ENCODE measurements at places on chromosomes 4 and X. TPM values are rescaled to one million over a fixed set of nuclear protein-coding genes. Genes with fewer than 3 reads are reported as not detected.

Gene SCML2
- total RNA-seq = 5.3 TPM

Gene AGTR2
- not detected for total RNA-seq

Gene CENPE
- total RNA-seq = 49.6 TPM

Gene GAGE12H
- total RNA-seq = not detected

Gene USP27X
- total RNA-seq = 3.1 TPM

Gene HMGN5
- total RNA-seq = 7.5 TPM

Gene AFM
- total RNA-seq = not detected

Gene SHROOM3
- 0.21 TPM for total RNA-seq

Gene NUDT11
- total RNA-seq = 0.75 TPM

GRCh38 chrX:150165776-150166610, 197.1 kb upstream of the MAMLD1 start:
- DNase-seq = no peak

DNA sequence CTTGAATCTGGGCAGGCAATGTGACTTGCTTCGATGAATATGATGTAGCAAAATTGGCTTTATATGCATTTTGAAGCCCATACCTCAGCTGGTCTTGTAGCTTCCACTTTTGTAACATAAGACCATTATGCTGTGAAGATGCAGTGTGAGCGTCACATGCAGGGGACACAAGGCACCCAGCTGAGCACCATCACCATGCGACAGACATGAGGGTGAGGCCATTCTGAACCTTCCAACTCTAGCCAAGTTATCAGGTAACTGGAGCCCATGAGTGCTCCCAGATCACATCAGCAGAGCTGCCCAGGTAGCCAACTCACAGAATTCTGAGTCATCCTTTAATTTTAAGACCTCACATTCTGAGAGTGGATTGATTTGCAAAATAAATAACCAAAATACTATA, 705.9 kb downstream of the FSTL5 start:
- no peak for DNase-seq

- DNase-seq = peak; percentile 21
Observed at GRCh38 chrX:66638591-66639500, at the start of gene EDA2R. Gene EDA2R, minus strand, starts transcription at chrX:66639078. Its CDS starts 23,058 bp downstream, at chrX:66616020.

DNA sequence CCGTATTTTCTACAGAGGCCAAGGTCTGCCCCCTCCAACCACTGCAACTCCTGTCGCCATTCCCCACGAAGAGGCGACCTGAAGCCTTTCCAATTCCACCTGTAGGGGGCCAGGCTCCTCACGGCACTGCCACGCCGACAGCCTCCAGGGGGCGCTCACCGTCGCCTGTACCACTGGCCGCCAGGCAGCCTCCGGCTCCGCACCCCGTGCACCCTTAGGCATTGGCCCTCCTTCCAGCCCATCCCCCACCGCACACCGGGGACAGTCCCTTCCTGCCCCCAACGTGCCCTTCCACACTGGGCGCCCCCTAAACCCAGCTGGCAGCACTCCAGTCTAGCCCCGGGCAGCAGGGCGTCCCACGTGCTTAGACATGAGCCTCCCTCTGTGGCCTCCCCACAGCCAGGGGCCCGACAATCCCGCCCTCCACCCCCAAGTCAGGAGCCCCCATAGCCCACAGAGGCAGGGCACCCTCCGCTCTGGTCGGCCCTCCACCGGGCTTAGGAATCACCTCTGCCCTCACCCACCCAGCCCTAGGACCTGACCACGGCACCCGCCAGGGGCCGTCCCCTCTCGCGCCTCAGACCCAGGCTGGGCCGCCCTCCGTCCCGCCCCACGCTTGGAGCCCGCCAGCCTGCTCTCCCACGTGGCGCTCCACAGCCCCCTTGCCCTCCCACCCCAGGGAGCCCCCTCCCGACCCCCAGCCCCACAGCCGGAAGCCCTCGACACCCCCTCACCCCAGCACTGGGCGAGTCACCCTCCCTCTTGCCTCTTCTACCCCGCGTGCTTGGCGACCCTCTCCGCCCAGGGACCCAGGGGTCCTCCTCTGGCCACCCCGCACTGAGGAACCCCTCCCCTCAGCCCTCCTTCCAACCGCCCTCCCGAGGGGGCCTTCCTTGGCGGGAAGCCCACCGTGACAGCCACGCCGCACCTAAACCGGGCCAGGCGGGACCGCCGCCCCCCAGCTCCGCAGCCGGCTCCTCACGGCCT, 711 bp downstream of the PNMA6E start:
- DNase-seq = peak; percentile 68

DNA sequence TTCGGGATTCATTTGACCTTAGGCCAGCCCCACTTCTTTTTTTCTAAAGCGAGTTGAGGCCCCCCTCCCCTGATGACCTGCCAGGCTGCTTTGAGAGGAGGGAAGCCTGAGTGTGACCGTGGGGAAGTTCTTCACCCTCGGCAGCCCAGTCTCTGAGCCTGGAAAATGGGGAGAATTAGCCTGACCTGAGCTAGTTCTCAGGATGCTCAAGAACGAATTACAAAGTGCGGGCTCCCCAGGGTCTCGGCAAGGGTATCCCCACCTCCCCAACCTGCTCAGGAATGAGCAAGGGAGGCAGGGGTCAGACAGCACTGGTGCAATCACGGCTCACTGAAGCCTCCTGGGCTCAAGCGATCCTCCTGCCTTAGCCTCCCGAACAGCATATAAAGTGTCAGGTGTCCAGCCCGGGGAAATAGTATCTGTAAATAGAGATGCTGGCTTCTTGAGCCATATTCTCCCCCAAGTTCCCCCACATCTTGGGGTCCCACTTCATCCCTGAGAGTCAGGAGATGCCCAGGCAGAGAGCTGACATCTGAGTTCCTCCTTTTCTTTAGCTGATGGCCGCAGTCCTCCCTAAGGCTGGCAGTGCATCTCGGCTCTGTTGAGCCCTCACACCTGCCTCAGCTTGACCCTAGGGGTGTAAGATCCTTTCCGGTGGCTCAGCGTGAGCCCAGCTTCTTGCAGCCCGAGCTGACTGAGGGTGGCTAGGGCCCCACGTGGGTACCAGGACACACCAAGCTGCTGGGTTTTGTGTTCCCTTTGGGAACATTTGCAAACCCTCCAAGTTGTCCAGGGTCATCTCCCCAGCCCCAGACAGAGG, 1.6 kb downstream of the DUSP9 start:
- no peak for DNase-seq

GRCh38 chr4:91198951-91199350, 1071.8 kb downstream of the CCSER1 start:
- no peak for DNase-seq

GRCh38 chrX:50920132-50920531, 9.6 kb downstream of the BMP15 start:
- DNase-seq = no peak

DNA sequence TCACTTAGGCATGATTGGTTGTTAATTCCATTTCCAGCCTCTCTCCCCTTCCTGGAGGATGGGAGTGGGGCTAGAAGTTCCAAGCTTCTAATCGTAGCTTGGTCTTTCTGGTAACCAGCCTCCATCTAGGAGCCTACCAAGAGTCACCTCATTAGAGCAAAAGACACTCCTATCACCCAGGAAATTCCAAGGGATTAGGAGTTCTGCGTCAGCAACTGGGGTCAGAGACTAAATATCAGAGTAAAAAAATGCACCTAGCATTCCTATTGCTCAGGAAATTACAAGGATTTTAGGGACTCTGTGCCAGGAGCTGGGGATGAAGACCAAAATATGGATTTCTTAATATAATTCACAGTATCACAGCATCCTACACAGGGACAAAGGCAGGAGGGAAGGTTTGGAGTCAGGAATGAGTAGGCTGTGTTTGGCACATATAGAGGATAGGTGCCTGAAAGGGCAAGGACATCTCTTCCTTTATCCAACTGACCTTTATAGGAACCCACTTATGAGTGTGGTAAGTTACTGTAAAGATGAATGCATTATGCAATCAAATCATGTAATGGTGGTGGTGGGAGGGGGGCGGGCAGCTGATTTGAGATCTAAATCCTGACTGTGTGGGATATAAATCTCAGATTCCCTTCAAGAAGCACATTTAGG, 30.5 kb upstream of the LIMCH1 start:
- DNase-seq = no peak

GRCh38 chr4:165222651-165222994, 15.3 kb downstream of the KLHL2 start:
- DNase-seq = no peak

DNA sequence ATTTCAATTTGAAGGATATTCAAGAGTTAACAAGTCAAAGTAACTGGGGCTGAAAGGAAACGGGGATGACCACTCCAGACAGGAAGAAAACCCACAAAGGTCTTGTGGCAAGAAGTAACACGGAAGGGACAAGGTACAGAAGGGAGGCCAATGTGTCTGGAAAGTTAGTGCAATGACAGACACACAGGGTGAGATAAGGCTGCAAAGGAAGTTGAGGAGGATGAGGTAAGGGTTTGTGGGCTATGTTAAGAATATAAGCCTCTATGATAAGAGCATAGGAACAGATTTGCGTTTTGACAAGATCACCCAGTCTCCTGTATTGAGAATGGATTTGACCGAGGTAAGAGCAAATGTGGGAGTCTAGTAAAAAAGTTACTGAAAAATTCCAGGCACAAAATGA, 21.9 kb upstream of the EMCN start:
- no peak for DNase-seq

DNA sequence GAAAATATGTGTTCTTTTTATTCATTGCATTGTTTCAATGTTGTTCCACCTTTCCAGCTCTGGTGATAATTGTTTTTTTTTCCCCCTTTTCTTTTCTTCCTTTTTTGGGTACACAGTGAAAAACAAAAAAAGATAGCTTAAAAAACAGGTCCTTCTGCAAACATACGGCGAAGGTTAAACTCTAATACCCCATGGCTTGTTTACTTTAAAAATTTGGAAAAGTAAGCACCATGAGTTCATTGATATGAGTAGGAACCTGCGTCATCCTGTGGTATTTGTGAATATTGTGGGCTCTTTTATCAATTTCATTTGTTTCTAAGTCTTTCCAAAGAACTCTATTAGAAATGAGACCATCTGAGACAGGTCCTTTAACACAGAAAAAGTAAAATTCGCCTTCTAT, 123.5 kb downstream of the CHRNA9 start:
- no peak for DNase-seq

DNA sequence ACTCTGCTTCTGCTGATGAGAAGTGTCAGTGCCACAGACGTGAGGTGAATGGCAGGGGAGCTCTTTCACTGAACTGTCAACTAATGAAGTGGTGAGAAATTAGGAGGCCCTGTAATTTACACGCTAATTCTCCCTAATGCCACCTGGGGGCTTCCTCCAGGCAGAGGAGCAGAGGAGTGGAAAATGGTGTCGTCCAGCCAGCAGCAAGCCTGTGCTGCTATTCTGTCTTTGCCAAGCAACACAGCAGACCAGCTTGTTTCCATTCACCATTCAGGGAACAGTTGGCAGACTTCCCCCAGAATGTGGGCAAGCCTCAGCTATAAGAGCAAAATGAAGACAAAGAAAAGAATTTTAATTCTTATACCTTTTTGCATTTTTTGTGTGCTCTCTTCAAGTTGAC, 245.2 kb upstream of the TET2 start:
- DNase-seq = no peak

DNA sequence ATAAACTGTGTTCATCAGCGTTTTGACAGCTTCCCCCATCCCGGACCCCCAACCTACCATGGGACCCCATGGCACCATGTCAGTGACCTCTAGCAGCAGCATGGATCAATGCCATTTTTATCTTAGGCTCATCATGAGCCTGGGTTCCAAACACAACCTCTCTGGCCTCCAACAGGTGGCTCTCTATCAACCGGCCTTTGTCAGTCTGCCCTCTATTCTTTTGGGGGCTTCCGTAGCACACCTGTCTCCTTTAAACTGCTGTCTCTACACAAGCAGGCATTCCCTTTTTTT, 721 bp upstream of the TMEM150C start:
- no peak for DNase-seq

GRCh38 chr4:100014616-100015015, 64.5 kb upstream of the H2AZ1 start:
- DNase-seq = no peak

- peak; percentile 85 for DNase-seq
Observed at GRCh38 chr4:38675146-38676121, 11.4 kb downstream of the KLF3 start.

- no peak for DNase-seq
Observed at GRCh38 chr4:90951037-90951436, 823.8 kb downstream of the CCSER1 start.

GRCh38 chr4:67727124-67727850, 26.3 kb upstream of the UBA6 start:
- no peak for DNase-seq

DNA sequence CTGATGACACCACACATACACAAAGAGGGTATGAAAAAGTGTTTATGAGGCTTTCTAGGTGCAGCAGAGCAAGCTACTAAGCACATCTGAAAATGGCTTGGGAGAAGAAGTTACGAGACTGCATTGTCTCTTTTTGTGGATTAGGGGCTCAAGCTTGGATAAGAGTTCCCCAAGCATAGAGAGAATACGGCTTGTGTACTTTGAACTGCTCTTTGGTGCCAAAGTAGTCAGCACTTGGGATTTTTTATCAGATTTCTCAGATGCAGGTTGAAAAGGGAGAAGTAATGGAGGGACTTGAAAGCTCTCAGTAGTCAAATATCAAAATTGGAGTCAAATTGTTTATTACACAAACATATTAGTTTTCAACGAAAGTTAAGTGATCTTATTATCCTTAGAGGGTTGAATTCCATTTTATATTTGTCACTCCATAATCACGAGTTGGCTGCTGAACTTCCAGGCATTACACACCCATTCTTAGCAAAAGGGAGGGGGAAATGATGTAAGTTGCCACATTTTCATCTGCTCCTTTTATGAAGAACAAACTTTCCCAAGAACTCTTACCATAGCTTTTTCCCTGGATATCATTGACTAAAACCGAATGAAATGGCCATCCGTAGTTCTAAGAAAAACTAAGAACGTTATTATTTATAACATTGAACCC, 1904.9 kb downstream of the PCDH7 start:
- no peak for DNase-seq

DNA sequence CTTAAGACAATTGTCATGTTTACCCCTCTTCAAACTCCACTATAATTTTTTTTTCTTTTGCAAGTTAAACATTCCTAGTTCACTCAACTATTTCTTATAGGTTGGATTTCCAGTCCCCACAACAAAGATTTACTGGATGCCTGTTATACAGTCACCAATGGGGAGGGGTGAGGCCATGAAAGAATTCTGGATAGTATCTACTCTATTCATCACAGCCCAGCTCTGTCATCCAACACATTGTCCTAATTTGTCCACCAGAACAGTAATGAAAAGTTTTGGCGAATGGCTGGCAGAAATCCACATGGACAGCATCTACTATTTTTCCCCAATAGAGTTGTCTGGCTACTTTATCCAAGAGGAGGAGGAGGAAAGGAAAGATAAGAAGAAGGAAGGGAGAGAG, 192.7 kb upstream of the S100G start:
- DNase-seq = no peak

DNA sequence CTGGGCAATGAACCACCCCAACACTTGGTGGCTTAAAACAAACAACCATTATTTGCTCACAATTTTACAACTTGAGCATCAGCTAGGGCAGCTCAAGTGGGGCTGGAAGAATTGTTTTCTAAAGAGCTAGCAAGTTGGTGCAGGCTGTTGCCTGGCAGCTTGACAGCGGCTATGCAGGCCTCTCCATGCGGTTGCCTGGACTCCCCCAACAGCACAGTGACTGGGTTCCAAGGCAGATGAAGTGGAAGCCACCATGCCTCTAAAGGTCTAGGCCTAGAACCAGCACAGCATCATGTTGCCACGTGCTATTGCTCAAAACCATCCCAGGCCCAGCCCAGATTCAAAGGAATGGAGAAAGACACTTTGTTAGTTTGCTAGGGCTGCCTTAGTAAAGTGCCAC, 114.8 kb downstream of the BCOR start:
- no peak for DNase-seq

- no peak for DNase-seq
Observed at GRCh38 chrX:20224814-20225487, 41.8 kb downstream of the RPS6KA3 start.

Data from activated naive CD4-positive, alpha-beta T cell treated with anti-CD3 and anti-CD28 coated beads, Interleukin-2, amount 50 U/mL, for 72 hours (primary cell).